ENCODE measurements at places on chromosomes 4 and X.

- DNase-seq: no peak
These were observed 52.0 kb downstream of the HMX1 start for GRCh38 chr4:8819473-8820177.

GRCh38 chr4:40826821-40827220 is 77.1 kb downstream of the NSUN7 start:
- DNase-seq: no peak

GRCh38 chrX:119424999-119425398 is 25.9 kb downstream of the SLC25A43 start:
- DNase-seq: no peak

GRCh38 chr4:102104278-102104677 is 241.0 kb downstream of the SLC39A8 start:
- DNase-seq: no peak

DNA sequence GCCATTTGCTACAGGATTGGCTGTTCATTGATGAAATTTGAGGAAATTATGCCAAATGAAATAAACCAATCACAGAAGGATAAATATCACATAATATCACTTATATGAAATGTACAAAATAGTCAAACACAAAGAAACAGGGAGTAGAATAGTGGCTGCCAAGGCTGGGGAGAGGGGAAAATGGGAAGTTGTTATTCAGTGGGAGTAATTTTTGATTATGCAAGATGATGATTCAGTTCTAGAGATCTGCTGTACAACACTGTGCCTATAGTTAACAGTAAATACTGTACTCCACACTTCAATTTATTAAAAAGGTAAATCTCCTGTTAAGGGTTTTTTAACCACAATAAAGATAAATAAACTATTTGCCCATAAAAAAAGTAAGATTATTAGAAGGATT is 101.1 kb downstream of the TMA16 start:
- no peak for DNase-seq

- no peak for DNase-seq
These were observed 64.5 kb downstream of the TEC start for GRCh38 chr4:48205107-48205506.
